Stimulated activated CD8-positive, alpha-beta memory T cell treated with anti-CD3 and anti-CD28 coated beads, Interleukin-15, amount 100 ng/mL, for 24 hours (primary cell): ENCODE measurements at places on chromosomes 11 and 22.

DNA sequence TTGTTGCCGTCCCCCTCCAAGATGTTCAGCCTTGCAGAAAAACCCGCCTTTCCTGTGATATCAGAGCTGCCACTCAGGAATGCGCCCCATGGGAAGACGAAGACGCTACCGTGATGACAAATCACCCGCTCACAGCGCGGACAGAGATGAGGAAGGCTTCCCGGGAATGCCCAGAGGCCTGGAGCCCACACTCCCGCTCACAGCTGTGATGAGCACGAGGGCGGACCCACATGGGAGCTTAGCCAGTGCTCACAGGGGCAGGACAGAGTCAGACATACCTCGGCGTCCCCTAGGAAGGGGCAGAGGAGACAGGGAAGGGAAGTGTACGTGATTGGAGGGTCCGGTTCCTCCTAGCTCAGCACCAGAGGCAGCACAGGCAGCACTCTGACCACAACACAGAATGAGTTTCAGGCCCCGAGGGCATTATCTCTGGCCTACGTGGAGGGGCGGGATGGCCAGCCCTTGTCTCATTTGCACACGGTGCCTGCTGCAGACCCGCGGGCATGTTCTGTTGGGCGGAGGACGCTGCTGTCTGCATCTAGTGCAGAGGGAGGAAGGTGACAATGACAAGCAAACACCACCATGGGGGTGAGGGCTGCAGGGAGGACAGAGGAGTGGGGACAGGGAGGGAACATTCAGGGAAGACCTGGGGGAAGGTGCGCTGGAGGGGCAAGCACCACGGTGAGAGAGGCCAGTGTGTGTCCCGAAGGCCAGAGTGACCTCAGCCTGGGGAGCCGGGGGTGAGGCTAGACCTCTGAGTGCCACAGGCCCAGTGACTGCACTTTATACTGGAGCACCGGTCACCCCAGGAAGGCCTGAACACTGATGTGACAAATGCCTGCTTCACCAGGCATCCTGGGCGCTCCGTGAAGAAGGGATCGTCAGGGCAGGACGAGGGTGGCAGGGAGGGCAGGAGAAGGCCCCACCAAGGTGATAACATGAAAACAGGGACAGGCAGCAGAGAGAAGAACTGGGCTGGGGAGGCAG lies 79.6 kb downstream of the CELSR1 start:
- no peak for DNase-seq

DNA sequence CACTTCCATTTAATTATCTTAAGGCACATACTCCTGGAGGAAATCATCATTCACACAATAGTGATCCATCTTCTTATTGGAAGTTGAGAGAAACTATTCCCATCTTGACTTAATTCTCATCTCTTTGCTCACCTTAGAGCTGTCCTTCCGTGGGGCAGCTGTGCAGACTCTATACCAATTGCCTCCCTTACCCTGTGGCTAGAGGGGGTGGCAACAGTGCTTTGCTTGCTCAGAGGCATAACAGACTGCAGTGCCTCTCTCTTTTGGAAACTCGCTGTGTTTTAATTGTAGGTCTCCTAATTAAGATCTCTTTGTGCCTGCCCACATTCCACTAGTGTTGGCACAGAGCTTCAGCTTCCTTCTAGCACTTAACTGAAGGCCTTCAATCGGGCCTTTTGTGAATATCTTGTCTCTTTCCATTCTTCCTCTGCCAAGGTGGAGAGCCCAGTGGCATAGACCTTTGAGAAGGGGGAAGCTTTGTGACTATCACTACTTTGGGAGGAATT lies 5.5 kb downstream of the KMT2A start:
- no peak for DNase-seq

DNA sequence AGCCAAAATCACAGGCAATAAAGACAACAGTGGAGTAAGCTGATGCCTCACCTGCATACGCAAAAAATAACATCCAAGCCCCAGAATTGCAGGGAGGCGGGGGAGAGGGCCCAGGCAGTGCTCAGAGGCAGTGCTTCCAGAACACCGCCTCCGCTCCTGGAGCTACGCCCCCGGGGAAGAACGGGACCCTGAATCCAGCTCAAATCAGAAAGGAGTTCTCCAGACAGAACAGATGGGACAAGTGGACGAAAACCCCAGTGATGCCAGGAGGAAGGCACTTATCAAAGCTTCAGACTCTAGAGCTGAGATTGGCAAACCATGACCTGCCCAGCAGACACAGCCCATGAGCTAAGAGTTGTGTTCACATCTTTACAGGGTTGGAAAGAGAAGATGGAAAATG lies 683.9 kb downstream of the TBC1D22A start:
- no peak for DNase-seq

GRCh38 chr11:92224407-92225124 lies at the start of gene FAT3:
FAT3 (plus strand) TSS chr11:92224818; CDS start chr11:92352113, 127,295 bp downstream.
- DNase-seq = no peak

DNA sequence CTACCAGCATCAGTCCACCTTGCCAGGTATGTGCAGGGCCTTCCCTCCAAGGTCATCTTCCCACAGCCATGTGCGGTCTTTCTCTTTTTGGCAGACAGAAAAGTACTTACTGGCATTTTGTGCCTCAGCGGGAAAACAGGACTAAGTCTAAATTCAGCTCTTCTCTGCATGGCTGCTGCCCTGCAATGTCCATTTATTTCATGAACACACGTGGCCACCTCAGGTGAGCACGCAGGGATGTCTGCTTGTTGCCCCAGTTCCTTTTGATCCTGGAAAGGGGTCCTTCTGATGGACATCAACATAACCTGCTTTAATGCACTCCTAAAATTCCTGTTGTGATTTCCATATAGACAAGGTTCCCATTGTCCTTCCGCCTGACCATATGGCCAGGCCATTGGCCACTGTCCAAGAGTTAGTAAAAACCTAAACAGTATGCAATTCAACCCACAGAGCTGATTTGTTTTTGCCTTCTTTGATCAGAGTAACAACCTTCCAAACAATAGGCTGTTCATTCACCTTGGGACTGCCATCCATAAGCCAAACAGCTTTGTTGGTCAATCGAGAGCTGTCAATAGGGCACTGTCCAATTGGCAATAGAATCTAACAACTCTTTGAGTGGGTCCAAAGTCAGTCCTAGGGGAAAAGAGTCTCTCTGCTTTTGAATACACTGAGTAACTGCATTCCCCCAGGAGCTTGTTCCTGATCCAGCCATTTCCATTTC lies 5.9 kb downstream of the TREH start:
- no peak for DNase-seq

- no peak for DNase-seq
These were observed 11.2 kb downstream of the IL10RA start for GRCh38 chr11:117997406-117997805.

DNA sequence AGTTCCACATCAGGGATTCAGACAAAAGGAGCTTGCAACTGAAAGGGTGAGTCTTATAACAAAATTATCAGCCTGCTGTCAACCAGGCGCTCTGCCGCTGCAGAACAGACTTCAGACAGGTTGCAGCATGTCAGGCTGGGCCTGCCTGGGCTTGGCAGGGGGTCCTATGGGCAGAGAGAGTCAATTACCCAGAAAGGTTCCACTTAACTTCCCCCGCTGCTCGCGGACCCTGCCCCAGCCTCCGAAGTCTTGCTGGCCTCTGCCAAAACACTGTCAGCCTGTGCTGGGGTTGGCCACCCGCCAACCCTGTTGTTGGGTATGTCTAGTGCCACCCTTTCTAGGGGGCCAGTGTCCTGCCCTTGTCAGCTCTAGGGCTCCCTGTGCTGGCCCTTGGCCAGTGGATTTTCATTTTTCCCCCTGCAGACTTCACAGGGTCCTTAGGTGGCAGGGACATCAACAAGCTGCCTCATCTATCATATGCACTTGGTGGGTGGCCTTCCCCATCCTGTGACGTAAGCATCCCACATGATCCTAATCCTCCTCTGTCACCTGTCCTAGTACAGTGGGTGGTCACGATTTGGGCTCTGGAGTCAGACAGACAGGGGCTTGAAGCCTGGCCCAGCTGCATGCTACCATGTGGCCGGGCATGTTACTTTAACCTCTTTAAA lies 166.5 kb upstream of the CADM1 start:
- no peak for DNase-seq

GRCh38 chr11:64881476-64881875 lies 3.1 kb upstream of the EHD1 start:
- DNase-seq = no peak
